ENCODE measurements at places on chromosomes 16 and 17. TPM values are rescaled to one million over a fixed set of nuclear protein-coding genes. Genes with fewer than 3 reads are reported as not detected.

The G6PC1 gene
- total RNA-seq, result not detected

The HP gene
- total RNA-seq, result not detected

The MAP2K3 gene
- 130 TPM for total RNA-seq

The BPTF gene
- 101 TPM for total RNA-seq

The GP2 gene
- not detected for total RNA-seq

The TBC1D3H gene
- not detected for total RNA-seq

- no peak for DNase-seq
These were observed 4.8 kb upstream of the AARSD1 start for GRCh38 chr17:42969001-42969581.

DNA sequence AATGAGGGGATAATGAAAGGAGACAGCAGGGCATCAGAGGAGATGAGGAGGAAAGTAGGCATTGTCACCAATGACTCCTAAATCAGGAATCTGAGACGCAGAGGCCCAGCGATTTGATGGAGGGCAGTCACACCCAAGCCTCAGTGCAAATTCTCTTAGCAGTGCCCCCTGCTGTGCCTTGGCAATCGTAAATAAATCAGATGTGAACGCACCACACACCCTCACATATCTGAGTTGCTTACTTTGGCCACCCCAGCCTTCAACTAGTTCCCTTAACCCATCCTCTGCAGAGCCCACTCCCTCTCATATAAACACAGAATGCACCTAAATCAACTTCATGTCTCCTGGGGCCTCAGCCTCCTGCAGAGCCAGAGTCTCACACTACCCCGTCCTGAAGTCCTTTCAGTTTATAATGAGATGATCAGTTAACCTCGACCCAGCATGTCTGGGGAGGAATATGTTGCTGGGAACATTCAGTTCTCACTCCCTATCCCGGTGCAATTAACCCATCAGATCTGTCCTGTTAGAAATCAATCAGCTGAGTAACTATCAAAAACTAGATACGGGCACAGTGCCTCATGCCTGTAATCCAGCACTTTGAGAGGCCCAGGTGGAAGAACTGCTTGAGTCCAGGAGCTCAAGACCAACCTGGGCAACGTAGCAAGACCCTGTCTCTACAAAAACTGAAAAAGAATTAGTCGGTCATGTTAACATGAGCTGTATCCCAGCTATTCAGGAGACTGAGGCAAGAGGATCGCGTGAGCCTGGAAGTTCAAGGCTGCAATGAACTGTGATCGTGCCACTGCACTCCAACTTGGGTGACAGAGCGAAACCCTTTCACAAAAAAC, 78.4 kb downstream of the SLC39A11 start:
- DNase-seq, result no peak

GRCh38 chr17:47801906-47802305, 19.7 kb downstream of the OSBPL7 start:
- no peak for DNase-seq

DNA sequence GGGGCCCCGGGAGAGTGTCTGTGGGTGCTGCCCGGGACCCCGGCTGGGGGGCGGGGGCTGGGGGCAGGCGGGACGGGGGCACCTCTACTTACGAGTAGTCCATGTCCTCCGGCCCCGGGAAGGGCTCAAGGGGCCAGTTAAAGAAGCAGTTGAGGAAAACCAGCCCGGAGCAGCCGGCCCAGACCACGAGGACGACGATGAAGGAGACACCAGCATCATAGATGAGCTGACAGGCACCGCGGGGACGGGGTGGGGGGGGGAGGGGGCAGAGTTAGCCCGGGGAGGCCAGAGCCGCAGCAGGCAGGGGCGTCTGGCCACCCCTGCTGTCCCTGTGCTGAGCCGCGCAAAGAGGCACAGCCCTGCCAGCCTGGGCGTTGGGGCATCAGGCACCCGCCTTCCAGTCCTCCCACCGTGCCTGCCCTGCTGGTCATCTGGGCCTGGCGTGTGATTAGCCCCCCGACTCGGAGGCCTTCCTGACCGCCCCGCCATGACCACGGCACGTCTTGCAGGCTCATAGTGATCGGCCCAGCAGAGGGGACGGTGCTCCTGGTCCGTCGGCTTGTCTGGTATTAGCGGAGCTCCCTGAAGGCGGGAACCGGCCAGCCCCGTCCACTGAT, 29.0 kb upstream of the PITPNA start:
- DNase-seq, result no peak

DNA sequence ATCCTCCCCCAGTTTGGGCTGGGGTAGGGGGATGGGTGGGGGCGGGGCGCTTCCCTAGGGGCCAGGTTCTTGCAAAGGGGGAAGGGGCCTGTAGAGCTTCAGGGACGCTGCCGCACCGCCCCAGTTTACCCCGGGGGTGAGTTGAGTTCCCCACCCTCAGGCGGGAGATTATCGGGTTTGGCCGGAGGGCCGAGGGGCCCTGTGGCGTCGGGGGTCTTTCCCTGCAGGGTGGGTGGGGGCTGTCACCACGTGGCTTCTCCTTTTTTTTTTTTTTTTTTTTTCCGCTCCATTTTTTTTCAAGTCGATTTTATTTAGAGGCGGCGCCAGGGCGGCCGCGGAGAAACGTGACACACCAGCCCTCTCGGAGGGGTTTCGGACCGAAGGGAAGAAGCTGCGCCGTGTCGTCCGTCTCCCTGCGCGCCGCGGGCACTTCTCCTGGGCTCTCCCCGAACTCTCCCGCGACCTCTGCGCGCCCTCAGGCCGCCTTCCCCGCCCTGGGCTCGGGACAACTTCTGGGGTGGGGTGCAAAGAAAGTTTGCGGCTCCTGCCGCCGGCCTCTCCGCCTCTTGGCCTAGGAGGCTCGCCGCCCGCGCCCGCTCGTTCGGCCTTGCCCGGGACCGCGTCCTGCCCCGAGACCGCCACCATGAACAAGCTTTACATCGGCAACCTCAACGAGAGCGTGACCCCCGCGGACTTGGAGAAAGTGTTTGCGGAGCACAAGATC, at the start of gene IGF2BP1:
IGF2BP1 (plus strand) TSS at position 283 of the 724 bp plus-strand sequence; CDS start at position 644, 361 bp downstream.
- DNase-seq, result no peak

- DNase-seq, result no peak
These were observed 576.0 kb upstream of the HSBP1 start for GRCh38 chr16:83231729-83232128.

GRCh38 chr16:23148166-23148512, 1.1 kb downstream of the USP31 start:
- DNase-seq, result no peak

- DNase-seq, result no peak
These were observed 40.3 kb downstream of the CYB561 start for GRCh38 chr17:63405741-63406261.

GRCh38 chr16:1634541-1634940, 22.4 kb downstream of the CRAMP1 start:
- DNase-seq, result no peak

- DNase-seq, result no peak
These were observed 12.1 kb downstream of the METRNL start for GRCh38 chr17:83091257-83092141.

- no peak for DNase-seq
These were observed 8.4 kb upstream of the TRPV2 start for GRCh38 chr17:16406742-16407674.

DNA sequence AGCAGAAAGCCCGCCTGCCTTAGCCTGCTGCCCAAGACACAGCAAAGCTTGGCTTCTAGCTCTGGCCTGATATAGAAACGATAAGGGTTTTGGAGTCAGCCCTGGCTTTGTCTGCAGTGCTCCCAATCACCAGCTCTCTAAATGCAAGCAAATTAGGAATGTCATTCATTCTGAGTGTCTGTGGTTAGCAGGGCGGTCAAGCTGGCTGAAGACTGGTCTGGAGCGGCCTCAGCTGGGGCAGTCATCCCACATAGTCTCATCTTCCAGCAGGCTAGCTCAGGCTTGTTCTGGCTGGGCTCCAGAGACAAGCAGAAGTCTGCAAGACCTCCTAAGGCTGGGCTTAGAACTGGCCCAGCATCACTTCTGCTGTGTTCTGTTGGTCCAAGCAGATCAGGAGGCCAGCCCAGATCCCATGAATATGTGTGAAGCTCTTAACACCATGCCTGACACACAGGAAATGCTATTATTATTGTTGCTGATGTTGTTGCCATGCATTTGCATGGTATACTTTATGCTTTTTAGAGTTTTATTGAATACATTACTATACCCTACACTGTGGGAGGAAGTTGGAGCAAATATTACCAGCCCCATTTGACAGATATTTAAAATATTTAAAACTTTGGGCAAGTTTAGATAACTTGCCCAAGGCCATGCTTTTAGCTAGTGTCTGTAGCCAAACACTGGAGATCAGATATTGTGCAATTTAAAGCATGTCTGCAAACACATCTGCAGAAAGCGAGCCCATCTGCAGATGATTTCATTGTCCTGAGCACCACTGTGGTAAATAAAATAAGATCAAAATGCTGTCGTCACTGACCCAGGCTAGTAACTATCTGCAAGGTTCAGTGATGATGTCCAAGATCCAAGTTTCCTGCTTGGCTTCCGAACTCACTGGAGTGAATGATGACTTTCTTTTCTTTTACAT, 24.8 kb downstream of the TMC7 start:
- no peak for DNase-seq

DNA sequence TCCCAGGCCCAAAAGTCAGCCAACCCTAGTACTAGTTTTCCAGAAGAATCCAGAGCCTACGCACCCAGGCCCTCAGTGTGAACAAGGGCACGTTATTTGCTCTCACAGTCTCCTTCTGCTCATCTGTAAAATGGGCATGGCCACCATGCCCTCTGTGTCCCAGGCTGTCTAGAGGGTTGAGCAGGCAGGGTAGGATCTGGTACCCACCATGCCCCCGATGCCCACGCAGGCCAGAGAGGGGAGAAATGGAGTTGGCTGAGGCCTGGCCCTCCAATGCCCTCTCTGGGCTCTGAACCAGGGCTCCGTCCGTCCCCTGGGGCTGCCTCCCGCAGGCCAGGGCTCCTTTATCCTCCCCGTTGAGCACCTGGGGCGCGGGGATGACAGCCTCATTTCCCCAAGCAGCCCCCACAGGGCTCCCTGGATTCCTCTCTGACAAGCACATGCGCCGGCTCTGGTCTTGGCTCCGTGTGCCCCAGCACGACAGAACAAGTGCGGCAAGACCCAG, 9.1 kb upstream of the BAHCC1 start:
- no peak for DNase-seq

GRCh38 chr17:7719661-7720060, 2.1 kb downstream of the DNAH2 start:
- no peak for DNase-seq

DNA sequence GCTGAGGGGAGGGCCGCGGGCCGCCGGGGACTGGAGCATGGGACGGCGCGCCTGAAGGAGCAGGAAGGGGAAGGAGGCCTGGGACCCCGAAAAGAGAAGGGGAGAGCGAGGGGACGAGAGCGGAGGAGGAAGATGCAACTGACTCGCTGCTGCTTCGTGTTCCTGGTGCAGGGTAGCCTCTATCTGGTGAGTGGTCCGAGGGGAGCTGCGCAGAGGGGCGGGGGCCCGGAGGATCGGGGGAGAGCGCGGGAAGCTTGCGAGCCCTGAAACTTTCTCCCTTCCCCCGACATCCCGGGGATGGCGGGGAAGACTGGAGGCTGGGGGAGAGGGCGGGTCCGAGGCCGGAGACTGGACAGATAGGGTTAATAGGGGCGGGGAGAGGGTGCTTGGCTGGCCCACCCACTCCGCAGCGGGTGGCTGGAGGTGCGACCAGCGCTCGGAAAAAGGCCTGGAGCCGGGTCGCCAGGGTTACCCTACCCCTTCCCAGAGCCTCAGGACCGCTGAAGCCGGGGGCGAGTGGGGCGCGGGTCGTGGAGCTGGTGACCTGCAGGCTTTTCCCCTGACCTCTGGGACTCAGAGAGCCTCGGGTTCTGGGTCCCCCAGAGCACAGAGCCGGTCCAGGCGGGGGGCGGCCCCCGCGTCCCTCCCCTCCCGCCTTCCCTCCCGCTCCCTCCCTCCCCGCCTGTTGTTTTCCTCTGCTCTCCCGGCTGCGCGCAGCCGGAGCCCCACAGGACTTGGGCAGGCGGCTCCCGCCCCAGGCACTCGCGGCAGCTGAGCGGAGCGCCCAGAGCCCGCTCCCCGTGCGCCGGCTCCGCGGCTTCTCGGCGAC, 631 bp downstream of the NXPH3 start:
- no peak for DNase-seq

GRCh38 chr16:23321206-23321875, 19.2 kb downstream of the SCNN1B start:
- no peak for DNase-seq

- DNase-seq, result no peak
These were observed 26.0 kb upstream of the ZNF469 start for GRCh38 chr16:88356727-88357199.

- DNase-seq, result no peak
These were observed 6.2 kb downstream of the ZACN start for GRCh38 chr17:76085066-76085730.

Measured in activated naive CD4-positive, alpha-beta T cell treated with anti-CD3 and anti-CD28 coated beads, Interleukin-2, amount 50 U/mL, for 72 hours (primary cell).